CD4-positive, alpha-beta memory T cell (primary cell): ENCODE measurements at places on chromosomes 16 and 17.
A peak's percentile ranks its signal among the peaks of the same experiment; 100 is the strongest.

DNA sequence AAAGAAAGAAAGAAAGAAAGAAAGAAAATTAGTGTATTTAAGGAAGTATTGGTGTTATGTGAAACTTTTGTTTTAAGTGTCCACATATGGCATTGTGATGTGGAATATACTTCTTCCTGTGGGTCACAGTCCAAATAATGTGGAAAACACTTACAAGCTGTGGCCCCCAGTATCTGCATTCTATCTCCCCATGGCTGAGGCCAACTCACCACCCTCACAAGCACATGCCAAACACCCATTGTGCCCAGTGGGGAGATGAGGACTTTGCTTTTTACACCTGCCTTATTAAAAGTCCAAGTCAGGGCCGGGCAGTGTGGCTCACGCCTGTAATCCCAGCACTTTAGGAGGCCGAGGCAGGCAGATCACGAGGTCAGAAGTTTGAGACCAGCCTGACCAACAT lies 4.0 kb upstream of the P2RX5 start:
- H3K27me3 ChIP-seq, result no peaks in the 10 kb centered on the region
- DNase-seq, result no peak
- no peaks in the 10 kb centered on the region for H3K36me3 ChIP-seq
- H3K4me3 ChIP-seq, result no peak overlapping the region
- no peak overlapping the region for H3K27ac ChIP-seq
- peaks cover 7% of the 10 kb centered on the region for H3K4me1 ChIP-seq

- no peaks in the 10 kb centered on the region for H3K27me3 ChIP-seq
- no peak overlapping the region for H3K4me3 ChIP-seq
- no peak overlapping the region for H3K27ac ChIP-seq
- no peak for DNase-seq
- no peaks in the 10 kb centered on the region for H3K4me1 ChIP-seq
These were observed 60.0 kb downstream of the ABCC1 start for GRCh38 chr16:16009401-16009800.

DNA sequence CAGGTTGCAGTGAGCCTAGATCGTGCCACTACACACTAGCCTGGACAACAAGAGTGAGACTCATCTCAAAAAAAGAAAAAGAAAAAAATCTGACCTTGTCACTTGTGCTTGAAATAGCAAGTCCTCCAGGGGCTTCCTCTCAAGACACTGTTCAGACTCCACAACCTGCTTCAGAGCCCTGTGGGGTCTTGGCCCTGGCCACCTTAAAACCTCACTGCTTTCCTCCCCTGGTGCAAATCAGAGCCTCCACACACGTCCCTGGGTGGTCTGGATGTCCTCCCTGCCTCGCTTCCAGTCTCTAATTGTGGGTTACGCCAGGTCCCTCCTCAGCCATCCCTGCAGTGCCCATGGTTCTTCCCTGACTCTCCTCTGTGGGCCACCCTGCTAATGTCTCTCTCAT lies 4.7 kb downstream of the ACD start:
- peaks cover 12% of the 10 kb centered on the region for H3K4me1 ChIP-seq
- H3K27me3 ChIP-seq, result no peaks in the 10 kb centered on the region
- H3K27ac ChIP-seq, result no peak overlapping the region

DNA sequence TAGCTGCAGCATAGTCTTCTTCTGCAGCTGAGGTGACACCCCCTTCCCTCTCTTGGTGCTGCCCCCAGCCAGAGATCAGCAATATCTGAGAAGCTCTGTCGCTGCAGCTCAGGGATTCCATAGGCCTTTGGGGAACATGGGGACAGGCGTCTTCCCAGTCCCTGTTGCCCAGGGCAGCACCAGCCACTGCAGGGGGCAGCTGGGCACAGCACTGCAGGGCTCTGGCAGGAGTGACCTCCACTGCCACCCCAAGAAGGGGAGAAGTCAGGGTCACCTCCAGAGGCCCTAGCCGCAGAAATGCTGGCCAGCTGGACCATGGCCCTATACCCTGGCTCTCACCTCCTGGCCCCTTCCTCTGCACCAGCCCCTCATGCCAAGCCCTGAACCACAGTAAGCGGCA lies 16.9 kb downstream of the SCN4A start:
- H3K27me3 ChIP-seq, result no peaks in the 10 kb centered on the region
- DNase-seq, result no peak
- H3K36me3 ChIP-seq, result no peaks in the 10 kb centered on the region

DNA sequence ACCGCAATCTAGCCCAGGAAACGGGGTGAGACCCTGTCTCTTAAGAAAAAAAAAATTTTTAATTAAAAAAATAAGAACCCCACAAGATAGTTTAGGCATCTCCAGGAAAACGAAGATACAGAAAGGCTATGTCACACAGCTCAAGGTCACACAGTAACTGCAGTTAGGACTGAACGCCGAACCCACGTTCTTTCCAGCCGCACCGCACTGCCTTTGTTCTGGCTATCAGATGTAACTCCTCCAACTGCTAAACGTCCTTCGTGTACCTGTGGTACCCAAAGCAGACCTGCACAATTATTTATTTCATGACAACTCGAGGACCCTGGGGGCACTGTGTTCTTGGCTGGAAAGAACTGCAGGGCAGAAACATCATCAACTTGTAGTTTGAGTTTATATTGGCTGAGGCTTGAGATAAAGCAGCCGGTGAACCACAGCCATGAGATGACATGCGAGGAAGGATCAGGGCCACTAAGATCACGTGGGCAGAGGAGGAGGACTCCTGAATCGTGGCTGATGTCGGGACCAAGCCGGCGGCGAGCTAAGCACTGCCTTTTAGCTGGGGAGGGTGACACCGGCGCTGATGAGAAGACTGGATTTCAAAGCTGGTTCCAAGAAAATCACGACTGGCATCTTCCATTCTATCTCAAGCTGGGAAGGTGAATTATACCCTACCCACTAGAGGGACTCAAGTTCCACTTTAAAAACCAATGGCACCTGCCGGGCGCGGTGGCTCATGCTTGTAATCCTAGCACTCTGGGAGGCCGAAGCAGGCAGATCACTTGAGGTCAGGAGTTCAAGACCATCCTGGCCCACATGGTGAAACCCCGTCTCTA lies 20.7 kb upstream of the MNT start:
- H3K4me3 ChIP-seq, result no peak overlapping the region
- DNase-seq, result no peak
- no peak overlapping the region for H3K27ac ChIP-seq
- no peaks in the 10 kb centered on the region for H3K4me1 ChIP-seq
- peaks cover 33% of the 10 kb centered on the region for H3K36me3 ChIP-seq
- no peaks in the 10 kb centered on the region for H3K27me3 ChIP-seq

DNA sequence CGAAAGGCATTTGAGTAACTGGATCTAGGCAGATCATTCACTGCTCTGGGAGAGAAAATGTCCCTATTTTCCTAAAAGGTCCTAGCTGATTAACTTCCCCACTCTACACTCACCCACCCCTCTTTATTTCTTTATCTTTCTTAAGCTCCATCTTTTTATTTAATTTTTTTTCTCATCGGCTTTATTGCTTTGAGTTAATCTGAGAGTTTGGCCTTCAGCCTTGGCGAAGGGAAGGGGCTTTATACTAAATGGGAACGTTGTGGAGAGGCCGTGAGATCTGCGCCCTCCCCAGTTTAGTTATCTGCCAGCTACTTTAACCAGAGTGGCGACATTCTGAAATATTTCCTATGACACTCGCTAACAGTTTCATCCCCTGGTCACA lies 882 bp upstream of the TOX3 start:
- no peaks in the 10 kb centered on the region for H3K36me3 ChIP-seq
- H3K27ac ChIP-seq, result no peak overlapping the region
- no peaks in the 10 kb centered on the region for H3K4me1 ChIP-seq
- peaks cover 6% of the 10 kb centered on the region for H3K27me3 ChIP-seq
- DNase-seq, result no peak
- H3K4me3 ChIP-seq, result no peak overlapping the region

DNA sequence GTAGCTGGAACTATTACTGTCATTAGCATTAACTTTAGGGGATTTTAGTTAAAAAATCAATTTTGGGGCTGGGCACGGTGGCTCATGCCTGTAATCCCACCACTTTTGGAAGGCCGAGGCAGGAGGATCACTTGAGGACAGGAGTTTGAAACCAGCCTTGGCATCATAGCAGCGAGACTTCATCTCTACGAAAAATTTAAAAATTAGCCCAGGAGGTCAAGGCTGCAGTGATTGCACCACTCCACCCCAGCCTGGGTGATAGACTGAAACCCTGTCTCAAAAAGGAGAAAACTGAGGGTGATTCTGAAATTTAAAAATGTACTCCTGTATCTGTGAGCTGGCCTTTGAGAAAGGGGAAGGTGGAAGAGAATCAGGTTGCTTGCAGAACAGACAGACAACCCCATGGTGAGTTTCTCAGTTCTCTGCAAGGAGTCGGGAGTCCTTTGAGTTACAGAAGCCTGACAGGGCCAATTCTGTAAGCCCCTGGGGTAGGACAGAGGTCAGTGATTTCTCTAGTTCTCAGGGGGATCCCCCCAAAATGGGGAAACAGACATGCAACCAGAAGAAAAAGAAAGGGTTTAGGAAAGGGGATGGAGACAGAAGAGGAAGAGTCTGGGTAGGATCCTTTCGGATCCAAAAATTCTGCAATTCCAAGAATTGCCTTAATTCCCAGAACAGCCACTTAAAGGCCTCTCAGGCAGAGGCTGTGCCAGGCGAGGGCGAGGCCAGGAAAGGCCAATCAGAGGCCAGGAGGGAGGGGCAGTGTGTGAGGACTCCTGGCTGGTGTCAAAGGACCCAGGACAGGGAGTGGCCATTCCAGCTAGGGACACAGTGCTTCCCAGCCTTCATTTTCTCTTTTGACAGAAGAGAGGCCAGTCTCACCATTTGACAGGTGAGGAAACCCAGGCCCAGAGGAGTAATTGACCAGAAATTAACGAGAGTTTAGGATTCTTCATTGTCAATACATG lies 6.7 kb downstream of the NUPR1 start:
- no peak overlapping the region for H3K4me3 ChIP-seq
- no peaks in the 10 kb centered on the region for H3K36me3 ChIP-seq
- no peak for DNase-seq
- H3K27me3 ChIP-seq, result no peaks in the 10 kb centered on the region
- H3K4me1 ChIP-seq, result peaks cover 38% of the 10 kb centered on the region

DNA sequence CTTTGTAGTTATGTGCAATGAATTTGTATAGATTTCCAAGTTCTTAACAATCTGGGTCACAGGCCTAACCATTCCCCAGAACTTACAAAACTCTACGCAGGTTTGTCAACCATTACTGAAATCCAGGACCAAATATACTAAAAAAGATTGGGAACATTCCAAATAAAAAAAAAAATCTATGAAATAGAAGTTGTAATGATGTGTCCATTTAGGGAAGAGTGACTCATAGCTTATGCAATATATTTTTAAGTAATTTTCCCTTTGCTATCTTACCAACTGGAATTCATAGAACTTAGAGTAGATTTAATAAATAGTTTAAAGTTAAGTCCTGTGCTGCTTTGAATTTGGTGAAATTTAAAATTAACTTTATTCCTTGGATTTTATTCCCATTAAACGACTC lies 393.2 kb downstream of the PMP22 start:
- no peaks in the 10 kb centered on the region for H3K4me1 ChIP-seq
- H3K27me3 ChIP-seq, result no peaks in the 10 kb centered on the region
- DNase-seq, result no peak
- H3K27ac ChIP-seq, result no peak overlapping the region
- no peaks in the 10 kb centered on the region for H3K36me3 ChIP-seq

DNA sequence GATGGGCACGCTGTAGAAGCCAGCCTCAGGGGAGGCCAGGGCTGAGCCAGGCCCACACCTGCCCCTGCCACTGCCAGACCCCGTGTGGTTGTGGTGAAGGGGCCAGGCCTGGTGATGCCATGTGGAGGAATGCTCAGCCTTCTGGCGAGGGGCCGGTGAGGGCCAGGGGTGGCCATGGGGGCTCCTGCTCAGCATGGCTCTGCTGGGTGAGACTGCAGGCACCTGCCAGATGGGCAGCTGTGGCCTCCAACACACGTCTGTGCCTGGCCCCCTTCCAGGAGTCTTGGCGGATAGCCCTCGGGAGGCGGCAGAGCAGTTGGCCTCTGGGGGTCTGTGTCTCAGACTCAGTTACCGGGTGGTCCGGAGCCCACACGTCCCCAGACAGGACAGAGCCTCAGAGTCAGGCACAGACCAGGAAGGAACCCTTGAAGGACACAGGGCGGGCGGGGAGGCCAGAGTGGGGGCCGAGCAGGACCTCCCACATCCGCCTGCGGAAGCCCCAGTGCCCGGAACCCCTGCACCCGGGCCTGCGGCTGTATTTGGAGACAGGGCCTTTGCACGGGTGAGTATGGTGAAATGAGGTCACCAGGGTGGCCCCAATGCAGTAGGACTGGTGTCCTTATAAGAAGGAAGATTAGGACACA lies 22.5 kb upstream of the CHMP6 start:
- DNase-seq, result no peak
- no peak overlapping the region for H3K4me3 ChIP-seq
- H3K36me3 ChIP-seq, result no peaks in the 10 kb centered on the region
- no peaks in the 10 kb centered on the region for H3K27me3 ChIP-seq
- H3K4me1 ChIP-seq, result peaks cover 16% of the 10 kb centered on the region

GRCh38 chr16:84527532-84528269 lies 23.2 kb upstream of the MEAK7 start:
- no peak overlapping the region for H3K4me3 ChIP-seq
- peaks cover 4% of the 10 kb centered on the region for H3K4me1 ChIP-seq
- no peaks in the 10 kb centered on the region for H3K27me3 ChIP-seq
- H3K36me3 ChIP-seq, result no peaks in the 10 kb centered on the region

GRCh38 chr16:85227084-85227945 lies 115.0 kb upstream of the CIBAR2 start:
- DNase-seq, result no peak
- H3K4me3 ChIP-seq, result no peak overlapping the region
- no peaks in the 10 kb centered on the region for H3K27me3 ChIP-seq
- no peaks in the 10 kb centered on the region for H3K4me1 ChIP-seq
- H3K27ac ChIP-seq, result no peak overlapping the region

GRCh38 chr16:55948230-55948629 lies 73.1 kb upstream of the CES5A start:
- no peaks in the 10 kb centered on the region for H3K36me3 ChIP-seq
- H3K4me1 ChIP-seq, result no peaks in the 10 kb centered on the region
- H3K27ac ChIP-seq, result no peak overlapping the region
- no peaks in the 10 kb centered on the region for H3K27me3 ChIP-seq
- no peak for DNase-seq
- H3K4me3 ChIP-seq, result no peak overlapping the region

DNA sequence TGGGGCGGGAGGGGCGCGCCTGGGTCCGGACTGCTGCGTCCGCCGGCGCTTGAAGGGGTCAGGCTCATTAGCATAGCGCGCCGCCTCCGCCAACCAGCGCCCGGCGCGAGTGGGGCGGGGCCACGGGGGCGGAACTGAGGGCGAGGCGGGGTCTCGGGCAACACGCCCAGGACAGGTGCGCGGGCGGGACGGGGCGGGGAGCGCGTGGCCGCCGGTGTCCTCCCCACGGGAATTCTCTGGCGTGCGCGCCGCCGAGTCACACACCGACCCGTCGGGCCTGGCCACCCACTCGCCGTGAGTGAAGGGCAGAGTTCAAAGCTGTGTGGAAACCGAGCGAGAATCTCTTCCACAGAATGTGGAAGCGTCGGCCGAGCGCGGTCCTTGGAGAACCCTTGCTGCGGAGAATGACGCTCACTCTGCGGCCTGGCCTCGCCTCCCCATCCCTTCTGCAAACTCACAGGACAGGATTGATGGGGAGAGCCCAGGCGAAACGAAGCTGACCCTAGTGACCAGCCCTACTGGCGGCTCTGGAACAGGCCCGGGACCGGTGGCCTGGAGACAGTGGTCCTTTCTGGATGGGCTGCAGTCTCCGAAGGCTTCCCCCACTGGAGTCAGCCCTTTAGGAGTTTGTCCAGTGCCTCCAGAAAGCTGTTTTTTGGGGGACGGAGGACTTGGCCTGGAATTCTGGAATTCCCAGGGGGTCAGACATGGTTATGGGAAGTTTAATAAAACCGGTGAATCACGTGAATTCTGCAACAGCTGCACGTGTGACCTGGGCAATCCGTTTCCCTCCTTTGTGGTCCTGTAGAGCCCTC lies at the start of gene SNAI3:
Gene SNAI3 (minus strand): TSS at position 69 of the 815 bp plus-strand sequence. CDS start 101 bp downstream, outside the sequence.
- peak; percentile 78 for DNase-seq
- H3K4me3 ChIP-seq, result peak within 1 kb of the TSS; percentile 82
- peak within 1 kb of the TSS; percentile 68 for H3K27ac ChIP-seq
- H3K4me1 ChIP-seq, result peaks cover 68% of the 10 kb centered on the region
